Hematopoietic multipotent progenitor cell treated with erythropoietin and hydrocortisone succinate and interleukin-3 and kit ligand, for 6 days (in vitro differentiated cells): ENCODE measurements at places on chromosomes 3 and 15.
A peak's percentile ranks its signal among the peaks of the same experiment; 100 is the strongest.

DNA sequence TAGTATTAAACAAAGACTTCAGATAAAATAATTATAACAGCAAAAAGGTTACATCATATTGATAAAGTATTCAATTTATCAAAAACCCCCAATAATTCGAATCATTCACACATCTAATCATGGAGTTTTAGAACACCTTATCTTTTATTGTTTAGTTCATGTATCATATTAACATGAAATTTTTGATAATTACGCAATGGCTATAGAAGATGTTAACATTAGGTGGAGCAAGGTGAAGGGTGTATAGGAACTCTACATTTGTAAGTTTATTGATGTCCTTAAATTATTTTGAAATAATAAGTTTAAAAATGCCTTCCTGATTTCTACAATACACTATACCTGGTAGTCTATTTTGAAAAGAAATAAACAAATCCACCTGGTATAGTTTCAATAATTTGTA lies 696.5 kb upstream of the BCHE start:
- no peak for DNase-seq

DNA sequence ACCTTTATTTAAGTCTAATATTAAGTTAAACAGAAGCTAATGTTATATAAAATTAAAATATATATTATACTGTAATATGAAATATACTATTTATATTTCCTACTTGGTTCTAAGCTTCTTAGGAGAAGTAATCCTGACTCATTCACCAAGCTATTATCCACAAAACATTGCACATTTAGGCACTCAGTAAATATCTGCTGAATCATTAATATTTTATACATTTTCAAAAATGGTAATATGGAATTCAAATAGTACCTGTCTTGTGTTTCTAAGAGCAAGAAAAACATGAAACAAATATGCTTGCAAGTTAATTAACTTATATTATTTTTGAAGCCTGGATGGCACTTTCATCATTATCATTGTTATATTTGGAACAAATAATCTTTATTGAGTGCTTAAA lies 153.0 kb upstream of the CNTN4 start:
- no peak for DNase-seq

GRCh38 chr3:35785234-35785888 lies 146.0 kb downstream of the ARPP21 start:
- DNase-seq, result peak; percentile 5

DNA sequence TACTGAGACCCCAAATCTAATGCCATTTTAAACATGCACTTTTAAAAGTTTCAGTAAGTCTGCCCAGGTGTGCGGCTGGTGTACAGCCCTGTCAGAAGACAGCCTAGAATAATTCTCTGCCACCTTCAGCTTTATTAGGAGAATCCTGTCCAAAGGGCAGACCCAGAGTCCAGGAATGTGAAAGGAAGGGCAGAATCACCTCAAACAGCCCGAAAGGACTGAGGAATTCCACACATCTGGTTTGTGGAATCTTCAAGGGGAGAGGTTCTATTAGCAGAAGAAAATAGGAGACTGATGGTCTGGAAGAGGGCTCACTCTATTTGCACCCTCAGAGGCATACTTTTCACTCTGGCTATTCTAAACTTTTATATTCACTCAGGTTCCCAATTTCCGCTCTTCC lies 46.6 kb downstream of the TYRO3 start:
- no peak for DNase-seq

GRCh38 chr3:35733341-35733740 lies 94.0 kb downstream of the ARPP21 start:
- no peak for DNase-seq

DNA sequence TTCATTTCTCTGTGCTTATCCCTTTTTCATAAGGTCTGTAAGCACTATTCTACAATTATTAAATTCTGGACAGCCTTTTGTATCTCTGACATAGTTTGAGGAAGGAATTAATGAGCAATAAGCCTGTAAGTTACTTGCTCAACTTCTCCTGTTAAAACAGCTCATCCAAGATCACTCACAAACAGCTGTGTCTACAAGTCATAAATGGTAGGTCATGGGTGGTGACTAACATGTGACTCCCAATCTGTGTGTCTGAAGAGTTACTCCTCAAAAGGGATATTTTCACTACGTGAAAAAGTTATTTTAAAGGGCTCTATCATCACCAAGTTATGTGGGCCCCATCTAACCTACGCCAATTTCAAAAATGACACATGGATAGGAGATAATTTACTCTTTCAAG lies 145.2 kb upstream of the CBLB start:
- no peak for DNase-seq

GRCh38 chr15:55856506-55857164 lies 113.7 kb upstream of the PRTG start:
- DNase-seq, result no peak

GRCh38 chr3:155012584-155012983 lies 67.5 kb upstream of the MME start:
- DNase-seq, result no peak

DNA sequence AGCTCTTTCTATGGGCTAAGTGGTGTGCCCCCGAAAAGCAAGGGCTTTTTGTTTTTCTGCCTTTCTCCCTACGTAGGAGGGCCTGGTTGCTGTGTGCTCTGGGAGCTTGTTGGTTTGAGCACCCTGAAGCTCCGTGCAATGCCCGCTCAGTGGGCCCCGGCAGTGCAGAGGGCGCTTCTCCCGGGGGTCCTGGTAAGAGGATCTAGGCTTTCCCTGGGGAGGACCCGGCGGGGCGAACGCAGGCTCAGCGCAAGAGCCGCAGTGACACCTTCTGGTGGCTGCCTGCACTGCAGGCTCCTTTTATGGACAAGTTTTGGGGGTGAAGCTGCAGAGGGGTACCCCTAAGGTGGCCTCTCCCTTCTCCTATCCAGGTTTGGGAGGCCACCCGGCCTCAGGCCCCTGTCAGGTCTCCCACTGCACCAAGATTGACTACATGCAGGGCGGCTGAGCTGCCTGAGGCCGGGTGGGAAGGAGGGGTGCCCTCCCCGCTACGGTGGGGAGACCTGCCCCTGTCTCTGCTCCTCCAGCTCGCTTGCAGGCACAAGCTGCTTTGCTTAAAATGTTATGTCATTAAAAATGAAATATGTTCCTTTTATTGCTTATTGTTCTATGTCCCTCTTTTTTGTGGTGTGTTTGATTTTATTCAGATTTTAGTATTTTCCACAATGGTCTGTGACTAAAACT lies 387.9 kb downstream of the GABRG3 start:
- peak; percentile 36 for DNase-seq
